ENCODE measurements at places on chromosomes 11 and 22.
A peak's percentile ranks its signal among the peaks of the same experiment; 100 is the strongest.

- peak; percentile 31 for DNase-seq
Observed at GRCh38 chr11:126186708-126187529, 24.5 kb downstream of the RPUSD4 start.

DNA sequence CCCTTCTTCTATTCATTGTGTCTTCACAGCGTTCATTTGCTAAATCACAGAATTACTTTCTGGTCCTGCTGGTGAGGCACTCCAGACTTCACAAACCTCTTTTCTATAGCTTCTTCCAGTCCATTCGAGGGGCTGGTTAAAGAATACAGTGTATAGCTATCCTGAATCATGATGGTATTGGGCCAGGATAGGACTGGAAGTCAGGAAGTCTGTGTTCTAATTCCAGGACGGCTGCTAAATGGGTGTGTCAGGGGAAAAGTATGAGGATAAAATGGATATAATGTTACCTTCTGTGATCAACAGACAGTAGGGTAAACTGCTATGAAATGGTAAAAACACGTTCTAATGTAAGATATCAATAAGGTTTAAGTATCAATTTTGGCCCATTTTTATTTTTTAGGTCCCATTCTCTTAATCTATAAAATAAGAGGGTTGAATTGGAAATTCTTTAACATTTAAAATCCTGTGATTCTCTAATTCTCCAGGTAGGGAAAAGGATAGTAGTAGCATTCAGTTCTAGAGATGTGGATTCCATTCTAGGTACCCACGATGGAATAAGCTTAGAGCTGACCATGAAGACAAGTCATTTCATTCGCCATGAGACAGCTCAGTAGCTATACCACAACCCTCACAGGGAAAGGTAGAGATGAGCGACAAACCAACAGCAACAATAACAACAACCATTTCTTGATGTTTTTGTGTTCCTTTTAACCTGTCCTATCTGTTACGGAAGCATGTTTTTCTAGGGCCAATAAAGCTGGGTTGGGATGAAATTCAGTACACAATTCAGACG, 96.1 kb downstream of the SLC1A2 start:
- DNase-seq = no peak

GRCh38 chr11:43967661-43968060, 25.2 kb downstream of the C11orf96 start:
- no peak for DNase-seq

GRCh38 chr22:23716811-23717801, 26.3 kb downstream of the RGL4 start:
- DNase-seq = no peak

- no peak for DNase-seq
Observed at GRCh38 chr22:31491218-31491962, 1.7 kb upstream of the EIF4ENIF1 start.

- DNase-seq = no peak
Observed at GRCh38 chr11:72774499-72774898, 19.3 kb downstream of the STARD10 start.

- no peak for DNase-seq
Observed at GRCh38 chr22:23386822-23387580, 193.1 kb downstream of the IGLL1 start.

DNA sequence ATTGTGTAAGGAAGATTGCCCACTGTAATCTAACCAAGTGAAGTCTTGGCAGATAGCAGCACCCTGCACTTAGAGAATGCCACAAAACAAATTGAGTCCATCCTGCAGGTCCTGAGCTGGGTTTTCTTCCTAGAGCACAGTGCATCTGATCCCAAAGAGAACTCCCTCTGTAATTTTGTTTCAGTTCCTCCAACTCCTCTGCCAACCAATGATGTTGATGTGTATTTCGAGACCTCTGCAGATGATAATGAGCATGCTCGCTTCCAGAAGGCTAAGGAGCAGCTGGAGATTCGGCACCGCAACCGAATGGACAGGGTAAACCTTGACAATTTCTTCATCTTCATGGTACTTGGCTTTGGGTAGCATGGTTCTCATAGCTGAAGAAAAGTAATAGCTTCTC, 33.1 kb upstream of the ST14 start:
- DNase-seq = no peak

DNA sequence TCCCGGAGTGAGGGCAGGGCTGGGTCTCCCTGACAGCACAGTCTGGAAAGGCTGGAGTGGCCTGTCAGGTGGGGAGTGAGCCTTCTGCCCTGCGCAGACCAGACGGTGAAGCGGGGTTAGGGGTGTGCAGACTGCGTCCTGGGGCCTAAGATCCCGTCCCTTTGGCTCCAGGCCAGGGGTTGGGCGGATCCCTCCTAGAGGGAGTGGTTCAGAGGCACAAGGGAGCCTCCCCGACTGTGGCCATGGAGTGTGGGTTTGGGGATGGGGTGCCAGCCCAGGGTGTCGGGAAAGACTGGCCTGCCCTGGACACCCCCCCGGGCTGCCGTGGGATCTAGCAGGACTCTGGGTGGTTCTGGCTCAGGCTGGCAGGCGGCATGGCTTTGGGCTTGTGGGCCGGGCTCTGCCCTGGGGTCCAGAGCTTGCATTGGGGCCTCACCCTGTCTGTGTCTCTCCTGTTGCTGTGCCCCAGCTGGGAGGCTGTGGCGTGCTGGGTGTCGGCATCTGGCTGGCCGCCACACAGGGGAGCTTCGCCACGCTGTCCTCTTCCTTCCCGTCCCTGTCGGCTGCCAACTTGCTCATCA, 19.5 kb downstream of the TSPAN4 start:
- DNase-seq = no peak

GRCh38 chr11:42543844-42544419, 767.9 kb upstream of the API5 start:
- DNase-seq = no peak

- DNase-seq = no peak
Observed at GRCh38 chr11:105208019-105208418, 68.5 kb upstream of the CARD18 start.

DNA sequence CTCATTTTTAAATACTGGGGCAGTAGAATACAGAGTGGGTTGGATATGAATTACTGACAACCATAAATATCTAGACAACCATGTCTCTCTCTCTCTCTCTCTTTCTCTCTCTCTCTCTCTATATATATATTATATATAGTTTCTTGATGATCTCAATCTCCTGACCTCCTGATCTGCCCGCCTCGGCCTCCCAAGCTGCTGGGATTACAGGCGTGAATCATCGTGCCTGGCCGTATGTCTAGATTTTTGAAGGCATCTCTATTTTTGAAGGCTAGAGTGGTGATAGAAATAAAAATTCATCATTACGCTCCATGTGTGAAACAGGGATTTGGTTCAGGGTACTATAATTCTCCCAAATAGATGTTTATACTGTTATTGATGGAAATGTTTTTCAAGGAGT, 84.1 kb downstream of the DDX10 start:
- no peak for DNase-seq

- no peak for DNase-seq
Observed at GRCh38 chr11:73750228-73750627, 10.6 kb downstream of the RAB6A start.

DNA sequence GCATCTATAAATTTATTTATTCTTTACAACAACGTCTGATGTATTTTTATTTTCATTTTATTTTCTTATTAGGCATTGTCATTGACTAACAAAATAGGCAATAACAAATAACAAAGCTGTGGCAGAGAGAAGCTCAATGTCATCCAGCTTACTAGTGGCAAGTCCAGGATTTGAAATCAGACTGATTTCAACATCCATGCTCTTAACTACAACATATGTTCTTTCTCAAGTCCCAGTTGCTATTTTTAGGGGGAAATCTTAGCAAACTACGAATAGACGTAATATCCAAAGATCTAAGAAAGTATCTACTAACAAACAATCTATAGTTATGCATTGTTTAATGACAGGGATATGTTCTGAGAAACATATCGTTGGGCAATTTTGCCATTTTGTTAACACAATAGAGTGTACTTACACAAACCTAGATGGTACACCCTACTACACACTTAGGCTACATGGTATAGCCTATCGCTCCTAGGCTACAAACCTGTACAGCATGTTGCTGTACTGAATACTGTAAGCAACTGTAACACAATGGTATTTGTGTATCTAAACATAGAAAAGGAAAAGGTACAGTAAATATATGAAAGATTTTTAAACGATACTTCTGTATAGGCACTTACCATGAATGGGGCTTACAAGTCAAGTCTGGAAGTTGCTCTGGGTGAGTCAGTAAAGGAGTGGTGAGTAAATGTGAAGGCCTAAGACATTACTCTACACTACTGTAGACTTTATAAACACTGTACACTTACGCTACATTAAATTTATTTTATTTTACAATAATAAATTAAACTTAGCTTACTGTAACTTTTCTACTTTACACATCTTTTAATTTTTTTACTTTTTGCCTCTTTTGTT, 151.3 kb downstream of the DLG2 start:
- DNase-seq = no peak

- no peak for DNase-seq
Observed at GRCh38 chr11:71311176-71311925, 59.0 kb upstream of the SHANK2 start.

DNA sequence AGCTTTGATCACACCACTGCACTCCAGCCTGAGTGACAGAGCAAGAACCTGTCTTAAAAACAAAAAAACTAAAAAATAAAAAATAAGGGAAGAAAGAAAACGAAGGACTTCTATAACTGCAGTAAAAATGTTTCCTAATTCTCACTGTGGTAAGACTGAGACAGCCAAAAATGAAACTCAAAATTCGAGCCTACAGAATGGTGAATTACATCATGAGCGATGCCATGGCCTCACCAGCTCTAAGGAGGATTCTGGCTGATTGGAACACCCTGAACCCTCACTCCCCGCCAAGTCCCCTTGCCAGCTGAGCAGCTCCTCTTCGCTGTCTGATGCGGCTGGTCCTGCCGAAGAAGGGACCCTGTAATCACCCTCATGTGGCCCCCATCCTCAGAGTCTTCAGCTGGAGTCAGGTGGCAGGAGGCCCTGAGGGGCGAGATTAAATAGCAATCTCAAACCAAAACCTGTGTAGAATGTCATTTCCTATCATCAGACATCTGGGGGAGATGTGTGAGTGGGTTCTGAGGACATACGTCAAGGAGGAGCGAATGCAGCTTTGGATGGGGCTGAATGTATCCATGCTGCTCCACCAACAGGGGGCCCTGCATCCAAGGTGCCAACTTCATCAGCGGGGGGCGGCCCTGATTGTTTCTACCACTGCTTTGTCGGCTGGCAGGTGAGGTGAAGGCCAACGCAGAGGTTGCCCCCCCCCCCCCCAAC, 29.2 kb downstream of the PDGFB start:
- no peak for DNase-seq

- DNase-seq = no peak
Observed at GRCh38 chr11:120561286-120561685, 49.7 kb downstream of the GRIK4 start.

DNA sequence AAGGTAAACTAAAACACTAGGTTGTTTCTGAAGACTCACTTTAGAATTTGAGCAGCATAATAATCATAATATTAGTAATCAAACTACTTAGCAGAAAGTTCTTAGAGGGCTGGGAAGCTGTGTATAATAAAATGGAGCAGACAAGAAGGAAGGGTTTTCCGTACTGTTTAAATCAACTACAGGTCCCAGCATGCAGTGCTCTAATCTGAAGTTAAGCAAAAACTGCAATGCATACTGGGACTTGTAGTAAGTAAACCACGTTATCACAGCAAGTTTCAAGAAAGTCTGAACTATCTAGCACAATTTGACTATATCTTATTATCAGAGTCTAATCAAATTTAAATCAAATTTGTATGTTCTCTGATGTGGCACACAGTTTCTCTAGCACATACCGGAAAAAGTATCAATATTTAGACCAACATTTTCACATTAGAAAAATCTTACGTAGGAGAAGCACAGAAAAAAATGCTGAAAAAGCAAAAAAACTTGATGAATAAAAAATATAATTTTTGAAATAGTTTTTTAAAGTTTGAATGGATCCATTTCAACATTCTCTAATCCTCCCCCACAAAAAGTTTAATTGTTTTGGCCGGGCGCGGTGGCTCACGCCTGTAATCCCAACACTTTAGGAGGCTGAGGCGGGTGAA, 8.2 kb downstream of the PHF21A start:
- DNase-seq = no peak

GRCh38 chr11:1953489-1954266, 6.5 kb downstream of the MRPL23 start:
- DNase-seq = no peak

- peak; percentile 35 for DNase-seq
Observed at GRCh38 chr11:81237139-81237538, 1496.5 kb downstream of the FAM181B start.

DNA sequence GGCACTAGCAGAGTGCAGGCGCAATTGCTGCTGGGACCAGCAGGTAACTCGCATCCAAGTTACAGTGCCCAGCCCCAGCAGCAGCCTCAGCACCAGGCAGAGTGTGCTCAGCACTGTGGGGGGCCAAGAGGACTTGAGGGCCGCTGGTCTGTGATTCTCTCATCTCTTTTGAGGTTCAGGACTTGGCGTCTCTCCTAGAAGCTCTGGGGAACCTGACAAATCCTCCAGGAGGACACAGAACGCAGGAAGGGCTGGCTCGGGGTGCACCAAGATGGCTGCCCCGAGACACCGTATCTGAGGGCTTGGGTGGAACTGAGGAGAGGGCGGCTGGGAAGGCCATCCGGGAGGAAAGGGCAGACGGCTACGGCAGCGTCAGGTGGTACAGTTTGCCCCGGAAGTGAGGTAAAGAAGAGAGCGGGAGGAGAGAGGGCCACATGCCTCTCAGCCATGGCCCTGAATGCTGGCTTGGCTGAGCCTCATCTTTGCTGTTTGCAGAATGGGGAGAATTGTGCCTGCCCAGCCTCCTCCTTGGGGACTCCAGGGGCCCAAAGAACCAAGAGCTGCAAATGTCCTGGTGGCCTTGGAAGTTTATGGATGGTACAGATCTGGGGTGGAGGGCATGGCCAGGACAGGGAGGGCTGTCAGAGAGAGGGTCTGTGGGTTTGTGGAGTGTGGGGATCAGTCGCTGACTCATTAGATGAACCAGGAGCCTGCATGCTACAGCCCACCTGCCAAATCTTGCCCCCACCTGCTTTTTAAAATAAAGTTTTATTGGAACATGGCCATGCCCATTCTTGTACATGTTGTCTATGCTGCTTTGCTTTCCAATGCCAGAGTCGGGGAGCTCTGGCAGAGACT, 78.0 kb downstream of the MYEOV start:
- no peak for DNase-seq

GRCh38 chr11:11125618-11126017, 227.4 kb downstream of the CSNK2A3 start:
- no peak for DNase-seq

DNA sequence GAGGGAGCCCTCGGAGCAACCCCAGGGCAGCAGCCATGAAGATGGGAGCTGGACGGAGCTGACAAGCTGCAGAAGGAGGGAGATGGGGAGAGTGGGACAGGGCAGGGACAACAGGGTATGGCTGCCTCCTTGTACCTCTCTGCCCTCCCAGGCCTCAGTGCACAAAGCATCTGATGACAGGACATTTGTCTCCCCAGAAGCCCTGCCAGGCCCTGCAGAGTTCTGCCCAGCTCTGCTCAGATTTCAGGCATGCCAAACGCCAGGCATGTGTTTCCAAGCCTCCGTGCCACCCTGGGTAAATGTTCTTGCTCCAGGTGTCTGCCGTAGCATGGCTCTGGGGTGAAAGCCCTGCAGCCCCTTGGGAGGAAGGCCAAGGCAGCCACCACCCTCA, 1.1 kb upstream of the IFITM10 start:
- no peak for DNase-seq

All from NCI-H1417 treated with DMSO at 0.1 percent for 48 hours (cell line).